ENCODE measurements at places on chromosomes 7 and 10. TPM values are rescaled to one million over a fixed set of nuclear protein-coding genes. Genes with fewer than 3 reads are reported as not detected.

CYP26C1 gene
- not detected for total RNA-seq

- peak; percentile 84 for DNase-seq
Measured at GRCh38 chr10:17029581-17030271, 99.9 kb downstream of the CUBN start.

NUTM2B gene
- 0.33 TPM for total RNA-seq

DNA sequence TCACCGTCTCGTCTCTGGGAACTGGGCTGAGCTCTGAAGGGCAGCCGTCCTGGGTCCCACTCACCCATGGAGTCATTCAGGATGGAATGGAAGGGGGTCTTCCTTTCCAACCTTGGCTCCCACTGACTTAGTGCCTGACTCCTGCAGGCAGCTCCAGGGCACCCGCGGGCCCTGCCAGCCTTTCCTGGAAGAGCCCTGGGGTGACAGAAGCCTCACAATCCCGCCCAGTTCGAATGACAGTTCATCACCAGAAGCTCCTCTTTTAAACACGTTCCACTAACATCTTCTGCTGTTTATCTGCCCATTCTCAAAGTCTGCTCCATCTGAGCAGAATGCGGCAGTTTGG lies 110.6 kb downstream of the TNS3 start:
- DNase-seq = no peak

Measured in activated T-cell treated with anti-CD3 and anti-CD28 coated beads, Interleukin-2, amount 50 U/mL, for 4 hours (primary cell).